Activated CD8-positive, alpha-beta memory T cell treated with anti-CD3 and anti-CD28 coated beads for 1 hour (primary cell): ENCODE measurements at places on chromosomes 12 and 14.

- DNase-seq: no peak
These were observed 1.6 kb downstream of the GSKIP start for GRCh38 chr14:96364962-96365361.

GRCh38 chr12:121214855-121215745 is 5.2 kb downstream of the P2RX4 start:
- no peak for DNase-seq

DNA sequence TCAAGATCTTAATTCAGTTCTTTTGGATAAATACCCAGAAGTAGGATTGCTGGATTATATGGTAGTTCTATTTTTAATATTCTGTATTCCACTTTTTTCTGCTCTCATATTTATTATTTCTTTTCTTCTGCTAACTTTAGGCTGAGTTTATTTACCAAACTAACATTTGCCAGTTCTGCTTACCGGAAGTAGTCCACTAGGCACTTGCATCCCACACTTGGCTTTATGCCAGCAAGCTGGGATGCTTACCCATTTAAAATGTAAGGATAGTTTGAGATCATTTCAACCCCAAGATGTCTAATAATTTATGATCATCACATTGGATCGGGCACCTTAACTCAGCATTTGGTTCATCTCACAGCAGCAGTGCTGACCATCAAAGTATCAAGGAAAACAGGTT is 96.8 kb downstream of the PIK3C2G start:
- no peak for DNase-seq

GRCh38 chr12:82040987-82041743 is 282.0 kb upstream of the PPFIA2 start:
- DNase-seq: no peak

DNA sequence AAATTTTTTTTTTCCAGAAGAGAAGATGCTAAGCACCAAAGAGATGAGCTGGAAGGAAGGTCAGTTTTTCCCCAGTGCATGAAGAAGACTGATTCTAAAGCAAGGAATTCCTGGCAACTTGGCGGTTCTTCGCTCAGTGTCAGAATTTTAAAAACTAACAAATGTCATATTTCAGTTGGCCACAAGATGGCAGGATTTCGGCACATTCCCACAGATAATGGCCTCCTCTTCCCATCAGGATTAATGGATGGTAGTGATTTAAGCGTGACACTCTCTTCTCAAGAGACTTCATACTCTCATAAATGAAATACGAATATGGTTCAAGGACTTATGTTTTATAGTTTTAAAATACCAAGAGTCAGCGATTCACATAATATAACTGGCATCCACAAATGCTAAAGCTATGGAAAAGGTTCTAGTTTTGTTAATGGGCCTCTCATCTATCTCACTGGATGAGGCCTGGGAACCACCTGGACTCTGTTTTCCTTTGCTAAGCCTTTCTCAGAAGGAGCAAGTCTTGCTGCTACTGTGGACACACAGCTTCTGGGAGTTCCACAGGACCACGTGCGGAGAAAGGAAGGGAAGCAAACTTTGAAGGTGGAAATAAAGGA is 46.1 kb upstream of the PTPRO start:
- DNase-seq: no peak

- DNase-seq: no peak
These were observed 388.8 kb upstream of the PDE3A start for GRCh38 chr12:19979584-19979983.

- no peak for DNase-seq
These were observed 583.9 kb upstream of the TBX3 start for GRCh38 chr12:115267891-115268290.

- no peak for DNase-seq
These were observed 3.7 kb downstream of the CFAP54 start for GRCh38 chr12:96493106-96493505.

- no peak for DNase-seq
These were observed 183.3 kb downstream of the EFCAB11 start for GRCh38 chr14:89771251-89771650.
